OCI-M1 (cell line): ENCODE measurements at places on chromosomes 6 and 20.

DNA sequence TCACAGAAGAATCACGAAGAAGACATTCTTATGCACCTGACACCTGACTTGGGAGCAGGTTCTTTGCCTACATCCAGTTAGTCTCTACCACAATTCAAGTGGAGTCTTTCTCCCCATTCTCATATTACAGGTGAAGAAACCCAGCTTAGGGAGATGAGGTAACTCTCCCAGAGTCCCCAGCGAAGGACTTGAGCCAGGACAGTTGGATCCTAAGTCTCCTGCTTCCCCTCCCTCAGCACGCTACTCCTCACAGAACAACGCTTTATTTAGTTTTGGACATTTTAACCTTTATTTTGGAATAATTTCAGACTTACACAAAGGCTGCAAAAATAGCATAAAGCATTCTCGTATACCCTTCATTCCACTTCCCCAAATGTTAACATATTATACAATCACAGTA, 824 bp upstream of the CSTL1 start:
- peak; percentile 3 for DNase-seq

- DNase-seq, result no peak
Measured at GRCh38 chr20:25011831-25012241, 19.3 kb upstream of the APMAP start.

DNA sequence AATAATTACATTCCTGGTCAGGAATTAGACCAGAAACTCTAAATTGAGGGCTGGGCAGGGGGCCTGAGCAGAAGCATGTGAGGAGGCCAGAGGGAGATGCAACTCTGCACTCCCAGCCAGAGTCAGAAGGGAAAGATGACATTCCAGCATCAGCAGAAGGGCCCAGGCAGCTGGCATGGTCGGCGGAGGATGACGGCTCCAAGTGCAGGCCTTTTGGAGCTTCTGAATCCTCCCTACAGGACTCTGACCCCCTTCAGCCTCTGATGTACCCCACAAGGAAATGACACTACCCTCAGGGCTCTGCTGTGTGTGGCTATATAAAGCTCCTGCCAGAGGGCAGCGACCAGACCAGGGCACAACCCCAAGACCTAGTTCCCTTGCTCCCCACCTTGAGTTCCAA, 1.9 kb downstream of the LRFN2 start:
- no peak for DNase-seq

DNA sequence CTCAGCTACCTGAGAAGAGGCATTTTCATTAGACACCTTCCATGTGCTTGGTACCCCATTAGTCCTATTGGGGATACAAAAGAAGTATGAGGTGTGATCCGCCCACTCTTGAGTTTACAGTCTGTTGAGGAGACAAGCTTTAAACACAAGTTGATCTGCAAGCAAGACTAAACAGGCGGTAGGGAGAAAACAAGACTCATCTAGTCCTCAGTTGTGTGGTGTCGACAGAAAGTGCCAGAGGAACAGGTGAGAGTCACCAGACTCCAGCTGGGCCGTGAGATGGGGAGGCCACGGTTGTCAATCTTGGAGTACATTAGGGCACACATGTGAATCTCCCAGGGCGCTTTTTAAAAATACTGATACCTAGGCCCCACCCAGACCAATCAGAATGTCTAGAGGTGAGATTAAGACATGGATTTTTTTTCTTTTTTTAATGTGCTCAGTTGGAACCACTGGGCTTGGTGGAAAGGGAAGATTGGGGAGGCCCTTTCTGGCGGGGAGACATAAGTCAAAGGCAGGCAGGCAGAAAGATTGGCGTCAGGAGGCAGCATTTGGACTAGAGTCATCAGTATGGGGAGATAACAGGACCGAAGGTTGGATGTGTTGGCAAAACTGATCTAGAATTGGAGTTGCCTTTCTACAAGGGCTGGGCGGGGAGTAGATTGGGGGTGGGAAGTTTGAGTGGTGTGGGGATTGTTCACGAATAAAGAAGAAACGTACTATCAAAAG, 10.4 kb downstream of the E2F3 start:
- no peak for DNase-seq

GRCh38 chr20:10408108-10408813, 25.8 kb downstream of the MKKS start:
- no peak for DNase-seq

DNA sequence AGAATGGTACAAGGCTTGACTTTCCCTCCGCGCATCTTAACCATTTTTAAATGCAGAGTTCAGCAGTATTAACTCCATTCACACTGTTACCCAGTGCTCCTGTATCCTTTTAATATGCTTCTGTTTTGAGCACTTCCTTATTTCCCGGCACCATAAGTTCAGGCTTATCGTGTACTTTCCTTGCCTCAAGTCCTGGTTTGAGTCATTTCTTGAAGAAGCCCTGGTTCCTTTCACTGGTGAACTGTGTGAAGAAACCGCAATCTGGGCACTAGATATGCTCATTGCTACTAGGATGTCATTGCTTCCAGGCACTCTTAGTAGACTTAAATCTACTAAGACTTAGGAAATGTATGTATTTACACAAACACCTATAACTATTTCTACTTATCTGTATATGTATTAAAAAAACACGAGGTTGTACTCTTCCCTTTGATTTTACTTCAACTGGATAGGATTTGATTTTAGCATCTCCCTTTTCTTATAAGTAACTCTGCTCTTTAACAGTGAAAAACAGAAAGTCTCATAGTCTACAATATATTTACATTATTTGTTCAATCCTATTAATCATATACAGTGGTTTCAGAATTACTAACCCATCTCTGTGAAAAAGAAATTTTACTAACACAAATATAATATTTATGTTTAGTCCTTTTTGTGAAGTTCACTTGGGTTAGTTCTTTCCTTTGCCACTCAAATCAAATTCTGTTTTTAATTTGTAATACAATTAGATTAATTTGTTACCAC, 135.5 kb downstream of the CDKAL1 start:
- peak; percentile 88 for DNase-seq

GRCh38 chr6:16654701-16655100, 106.6 kb downstream of the ATXN1 start:
- DNase-seq, result no peak

DNA sequence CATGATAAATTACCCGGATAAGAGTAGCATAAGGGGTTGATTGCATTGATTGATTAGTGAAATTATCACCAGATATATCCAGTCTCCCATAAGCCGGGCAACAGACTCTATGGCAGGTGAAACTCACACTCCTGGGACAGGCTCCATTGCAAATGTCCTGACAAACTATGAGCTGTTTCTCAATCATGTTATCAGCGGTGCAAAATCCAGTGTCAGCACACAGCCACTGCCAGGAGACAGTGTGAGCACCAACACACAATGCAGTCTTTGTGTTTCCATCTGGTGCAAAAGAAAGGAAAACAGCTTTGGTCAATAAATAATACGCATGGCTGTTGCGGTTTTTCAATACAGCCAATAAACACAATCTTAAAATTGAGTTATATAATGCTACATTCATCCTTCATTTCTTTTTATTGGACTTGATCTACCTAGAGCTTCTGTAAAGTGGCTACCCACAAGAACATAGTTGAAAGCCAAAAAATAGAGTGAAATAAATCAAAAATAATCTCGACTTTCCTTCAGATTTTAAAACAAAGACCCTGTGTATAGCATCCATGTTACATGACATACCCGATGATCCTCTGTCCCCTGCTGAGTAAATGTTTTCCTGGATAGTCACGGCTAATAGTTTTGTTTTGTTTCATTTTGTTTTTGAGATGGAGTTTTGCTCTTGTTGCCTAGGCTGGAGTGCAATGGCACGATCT, 64.3 kb upstream of the AFDN start:
- no peak for DNase-seq

DNA sequence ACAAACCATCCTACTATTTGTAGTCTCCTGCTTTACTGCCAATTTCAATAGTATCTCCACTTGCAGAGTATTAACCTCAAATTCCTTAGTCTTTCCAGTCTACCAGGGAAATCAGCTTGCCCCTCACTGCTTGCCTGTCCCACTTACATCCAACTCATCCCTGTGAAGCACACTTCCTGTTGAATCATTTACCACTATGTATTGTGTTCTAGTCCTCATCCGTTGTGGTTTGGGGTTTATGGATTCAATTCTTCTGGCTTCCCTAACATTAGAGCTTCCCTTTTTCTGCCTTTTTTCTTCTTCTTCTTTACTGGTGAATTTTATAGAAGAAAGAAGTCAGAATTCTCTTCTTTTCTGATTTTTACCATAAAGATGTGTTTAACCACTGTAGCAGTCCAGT, 5.1 kb upstream of the TXLNB start:
- peak; percentile 57 for DNase-seq

GRCh38 chr6:138597336-138597735, 98.0 kb upstream of the NHSL1 start:
- DNase-seq, result no peak
